ENCODE measurements at places on chromosomes 1 and 21.

GRCh38 chr1:191882870-191883269 lies 275.4 kb upstream of the RGS18 start:
- no peak for DNase-seq

DNA sequence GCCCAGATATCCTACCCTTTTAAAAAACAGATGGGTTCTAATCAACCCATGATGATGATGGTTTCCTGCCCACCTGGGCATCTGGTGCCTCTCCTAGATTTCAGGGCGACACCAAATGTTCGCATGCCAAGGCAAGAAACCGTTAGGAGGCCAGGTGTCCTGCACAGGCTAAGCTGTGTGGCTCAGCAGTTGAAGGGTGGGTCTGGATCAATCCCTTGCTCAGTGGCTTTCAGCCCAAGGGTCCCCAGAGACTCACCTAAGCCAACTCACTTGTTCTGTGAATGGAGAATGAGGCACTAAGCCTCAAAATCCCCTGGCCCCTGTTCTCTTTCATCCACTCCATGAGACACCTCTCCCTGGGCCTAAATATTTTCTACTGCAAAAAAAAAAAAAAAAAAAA lies 169.1 kb upstream of the EDN2 start:
- DNase-seq = no peak

DNA sequence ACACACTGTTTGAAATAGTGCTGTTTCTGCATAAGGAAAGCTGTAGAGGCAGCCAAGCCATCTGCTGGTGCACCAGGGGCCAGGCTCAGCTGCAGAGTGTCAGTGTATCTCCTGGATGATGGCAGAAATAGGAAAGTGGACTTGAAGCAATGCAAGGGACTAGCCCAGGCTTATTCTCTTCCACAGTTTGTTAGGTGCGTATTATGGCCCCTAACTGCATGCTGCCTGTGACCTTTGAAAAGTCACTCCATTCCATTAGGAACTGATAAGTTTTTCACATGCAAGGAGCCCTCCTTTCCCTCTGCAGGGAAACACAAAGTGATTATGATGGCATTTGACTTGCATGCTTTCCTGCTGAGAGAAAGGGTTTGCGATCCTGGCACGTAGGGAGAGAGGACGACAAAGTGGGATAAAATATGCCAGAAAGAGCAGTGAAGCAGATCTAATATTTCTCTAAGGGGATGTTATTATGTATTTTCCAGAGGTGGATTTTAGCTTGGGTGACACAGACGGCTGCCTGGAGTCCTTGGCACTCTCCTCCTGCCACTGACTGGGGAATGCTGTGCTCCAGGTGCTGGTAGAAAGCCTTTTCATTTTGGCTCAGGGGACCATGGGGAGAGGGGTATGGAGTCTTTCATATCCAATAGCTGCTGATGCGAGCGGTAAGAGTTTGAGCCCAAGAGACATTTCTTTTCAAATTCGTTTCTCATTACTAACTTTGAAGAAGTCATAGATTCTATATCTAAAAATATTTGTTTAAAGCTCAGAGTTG lies 402.1 kb upstream of the B3GALT2 start:
- no peak for DNase-seq

- peak; percentile 50 for DNase-seq
Observed at GRCh38 chr1:27526569-27527222, 36.7 kb upstream of the WASF2 start.

GRCh38 chr1:93331412-93331811 lies 14.3 kb upstream of the DR1 start:
- no peak for DNase-seq

DNA sequence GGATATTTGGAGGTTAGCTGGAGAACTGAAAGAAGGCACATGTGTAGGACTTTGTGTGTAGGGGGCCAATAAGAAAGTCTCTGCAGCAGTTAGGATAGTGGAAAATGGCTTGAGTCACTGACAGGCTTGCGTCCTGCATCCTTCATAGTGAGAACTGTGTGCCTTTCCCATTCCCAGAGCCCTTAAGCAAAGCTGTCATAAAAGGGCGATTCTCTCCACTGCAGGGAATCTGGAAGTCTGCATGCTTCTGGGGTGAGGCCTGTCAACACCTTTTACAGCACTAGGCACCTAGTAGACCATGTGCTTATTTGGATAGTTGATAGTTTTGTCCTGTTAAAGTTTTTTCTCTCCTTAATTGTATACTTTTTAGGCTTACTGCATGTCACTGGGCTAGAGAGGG lies 39.4 kb upstream of the MACF1 start:
- DNase-seq = no peak
